ENCODE measurements at places on chromosomes 3 and 15.

- no peak overlapping the region for H3K27ac ChIP-seq
- no peaks in the 10 kb centered on the region for H3K27me3 ChIP-seq
- no peak overlapping the region for H3K4me3 ChIP-seq
- DNase-seq, result no peak
These were observed 123.3 kb upstream of the CTNNB1 start for GRCh38 chr3:41075975-41076374.

- H3K36me3 ChIP-seq, result no peaks in the 10 kb centered on the region
- H3K27ac ChIP-seq, result no peak overlapping the region
- DNase-seq, result no peak
- H3K4me1 ChIP-seq, result no peaks in the 10 kb centered on the region
These were observed 11.1 kb downstream of the SIAH2 start for GRCh38 chr3:150751781-150752263.

DNA sequence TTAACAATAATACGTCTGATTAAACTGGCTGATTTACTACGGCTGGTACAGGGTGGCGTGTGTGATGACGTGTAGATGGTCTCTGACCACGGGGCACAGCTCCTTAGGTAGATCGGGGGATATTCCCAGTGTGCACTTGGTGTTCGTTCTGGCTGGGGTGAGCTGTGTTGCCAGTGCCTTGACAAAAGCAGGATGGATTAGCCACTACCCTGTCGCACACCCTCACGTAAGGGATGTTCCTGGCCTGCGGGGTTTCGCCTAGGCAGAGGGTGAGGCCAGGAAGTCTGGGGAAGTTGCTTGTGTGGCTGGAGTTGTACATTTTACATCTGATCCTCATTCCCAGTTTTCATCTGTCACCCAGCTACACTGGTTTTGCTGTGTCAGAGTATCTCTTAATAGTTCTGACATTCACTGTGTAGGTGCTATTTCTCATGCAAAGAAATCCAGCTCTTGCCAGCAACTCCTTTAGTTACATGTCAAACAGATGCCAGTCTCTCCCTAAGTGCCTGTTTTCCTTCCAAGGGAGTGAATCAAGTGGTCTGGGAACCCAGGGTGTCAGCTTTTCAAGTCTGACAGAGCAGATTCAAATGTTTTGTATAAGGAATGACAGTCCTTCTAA lies 66.1 kb upstream of the CCR4 start:
- no peak for DNase-seq
- no peaks in the 10 kb centered on the region for H3K4me1 ChIP-seq
- H3K4me3 ChIP-seq, result no peak overlapping the region

- no peak overlapping the region for H3K4me3 ChIP-seq
- no peak for DNase-seq
- no peaks in the 10 kb centered on the region for H3K36me3 ChIP-seq
- no peaks in the 10 kb centered on the region for H3K4me1 ChIP-seq
- H3K27me3 ChIP-seq, result no peaks in the 10 kb centered on the region
- no peak overlapping the region for H3K27ac ChIP-seq
These were observed 15.4 kb downstream of the RASGRP1 start for GRCh38 chr15:38549222-38549621.

- H3K36me3 ChIP-seq, result no peaks in the 10 kb centered on the region
- no peaks in the 10 kb centered on the region for H3K27me3 ChIP-seq
- H3K4me3 ChIP-seq, result no peak overlapping the region
- no peaks in the 10 kb centered on the region for H3K4me1 ChIP-seq
These were observed 126.8 kb downstream of the FAM174B start for GRCh38 chr15:92528736-92529135.

DNA sequence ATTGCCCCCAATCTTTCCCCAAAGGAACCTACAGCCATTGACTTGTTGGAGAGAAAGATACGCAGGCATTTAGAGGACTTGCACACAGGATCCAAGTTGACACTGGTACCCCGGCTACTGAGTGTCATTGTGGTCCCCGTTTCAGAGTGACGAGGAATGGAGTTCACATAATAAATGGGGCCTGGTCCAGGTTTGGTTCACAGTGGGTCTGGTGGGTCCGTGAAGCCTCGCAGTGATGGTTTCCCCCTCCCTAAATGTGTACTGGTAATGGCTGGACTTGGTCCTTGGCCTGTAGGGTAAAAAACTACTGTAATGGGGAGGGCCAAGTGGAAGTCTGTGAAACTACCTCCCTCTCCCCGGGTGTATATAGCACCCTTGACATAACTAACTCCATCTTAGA lies 232.1 kb upstream of the LYSMD4 start:
- no peaks in the 10 kb centered on the region for H3K4me1 ChIP-seq
- no peak overlapping the region for H3K4me3 ChIP-seq
- no peaks in the 10 kb centered on the region for H3K36me3 ChIP-seq
- H3K27ac ChIP-seq, result no peak overlapping the region
- H3K27me3 ChIP-seq, result no peaks in the 10 kb centered on the region

DNA sequence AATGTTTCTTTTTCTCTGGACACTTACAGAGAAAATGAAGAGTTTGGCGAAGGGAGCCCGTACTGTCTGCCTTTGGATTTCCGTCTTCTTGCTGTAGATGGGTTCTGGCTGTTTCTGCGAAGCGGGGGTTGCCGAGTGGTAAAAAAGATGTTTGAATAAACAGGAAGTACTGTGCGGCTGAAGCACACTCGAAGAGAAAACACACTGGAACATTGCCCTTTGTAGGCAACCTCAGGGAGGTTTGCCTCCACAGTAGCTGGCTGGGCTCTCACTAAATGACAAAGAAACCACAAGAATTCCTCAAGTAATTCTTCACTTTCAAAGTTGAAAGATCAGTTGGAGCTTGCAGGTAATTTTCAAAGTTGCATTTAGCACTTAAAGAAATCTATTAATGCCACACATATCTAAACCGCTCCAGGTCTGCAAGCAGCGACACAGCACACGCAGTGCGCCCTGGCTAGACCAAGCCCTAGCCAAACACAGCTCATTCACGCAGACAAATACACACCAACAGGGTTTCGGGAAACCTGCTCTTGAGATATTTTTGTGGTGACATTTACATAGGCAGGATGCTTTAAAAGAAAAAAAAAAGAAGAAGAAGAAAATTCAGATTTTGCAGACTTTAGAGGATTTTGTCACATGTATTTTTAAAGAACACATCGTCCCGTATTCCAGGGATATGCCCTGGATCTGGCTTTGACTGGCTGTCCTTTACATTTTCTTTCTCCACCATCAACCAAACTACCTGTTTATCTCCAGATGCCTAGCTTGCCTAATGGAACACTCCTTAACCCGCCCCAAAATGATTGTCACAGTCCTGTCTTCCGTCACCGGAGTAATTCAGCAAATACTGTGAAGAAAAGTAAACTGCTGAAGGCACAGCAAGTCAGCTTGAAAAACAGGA lies 452.8 kb downstream of the FOXP1 start:
- H3K27me3 ChIP-seq, result no peaks in the 10 kb centered on the region
- peak overlapping the region; percentile 92 for H3K27ac ChIP-seq
- H3K36me3 ChIP-seq, result no peaks in the 10 kb centered on the region
- peak; percentile 72 for DNase-seq

- no peak overlapping the region for H3K27ac ChIP-seq
- no peaks in the 10 kb centered on the region for H3K36me3 ChIP-seq
- no peak overlapping the region for H3K4me3 ChIP-seq
- H3K4me1 ChIP-seq, result no peaks in the 10 kb centered on the region
- no peak for DNase-seq
These were observed 10.7 kb downstream of the CCDC32 start for GRCh38 chr15:40554161-40554525.

GRCh38 chr3:12624056-12624455 lies 39.9 kb downstream of the RAF1 start:
- H3K36me3 ChIP-seq, result no peaks in the 10 kb centered on the region
- H3K4me3 ChIP-seq, result no peak overlapping the region
- no peaks in the 10 kb centered on the region for H3K4me1 ChIP-seq
- no peaks in the 10 kb centered on the region for H3K27me3 ChIP-seq

DNA sequence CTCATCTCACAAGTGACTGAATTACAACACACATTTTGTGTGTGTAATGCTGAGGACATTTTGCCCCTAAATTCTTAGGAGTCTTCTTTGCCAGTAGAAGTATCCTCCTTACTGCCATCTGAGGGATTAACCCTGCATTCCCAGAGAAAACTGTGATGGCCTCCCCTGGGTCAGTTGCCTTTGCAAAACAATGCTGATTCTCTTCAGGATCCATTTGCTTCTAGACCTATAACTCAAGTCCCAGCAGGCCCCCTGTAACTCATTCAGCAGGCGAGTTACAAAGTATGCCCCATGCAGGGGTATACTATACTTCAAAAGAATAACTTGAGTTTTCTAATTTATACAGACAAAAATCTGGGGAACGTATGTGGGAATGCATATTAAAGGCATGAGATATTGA lies 6.6 kb upstream of the MCF2L2 start:
- no peak overlapping the region for H3K4me3 ChIP-seq
- no peaks in the 10 kb centered on the region for H3K27me3 ChIP-seq
- no peaks in the 10 kb centered on the region for H3K36me3 ChIP-seq

DNA sequence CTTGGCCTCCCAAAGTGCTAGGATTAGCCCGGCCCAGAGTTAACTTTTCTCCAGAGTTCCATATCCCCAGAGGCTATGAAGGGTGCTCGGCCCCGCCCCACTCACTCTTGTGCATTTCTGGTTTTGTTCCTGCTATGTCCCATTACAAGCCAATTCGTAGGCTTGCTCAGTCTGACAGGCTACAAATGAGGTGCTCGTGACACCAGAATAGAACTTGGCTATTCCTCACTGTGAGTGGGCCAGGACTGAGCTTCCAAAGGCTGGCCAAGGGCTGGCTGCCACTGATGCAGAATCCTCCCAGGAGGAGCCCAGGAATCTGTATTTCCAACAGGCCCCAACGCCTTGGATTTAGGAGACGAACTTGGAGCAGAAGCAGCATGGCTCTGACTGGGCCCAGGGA lies 282.7 kb upstream of the C2CD4B start:
- no peaks in the 10 kb centered on the region for H3K36me3 ChIP-seq
- DNase-seq, result no peak
- H3K4me1 ChIP-seq, result no peaks in the 10 kb centered on the region

DNA sequence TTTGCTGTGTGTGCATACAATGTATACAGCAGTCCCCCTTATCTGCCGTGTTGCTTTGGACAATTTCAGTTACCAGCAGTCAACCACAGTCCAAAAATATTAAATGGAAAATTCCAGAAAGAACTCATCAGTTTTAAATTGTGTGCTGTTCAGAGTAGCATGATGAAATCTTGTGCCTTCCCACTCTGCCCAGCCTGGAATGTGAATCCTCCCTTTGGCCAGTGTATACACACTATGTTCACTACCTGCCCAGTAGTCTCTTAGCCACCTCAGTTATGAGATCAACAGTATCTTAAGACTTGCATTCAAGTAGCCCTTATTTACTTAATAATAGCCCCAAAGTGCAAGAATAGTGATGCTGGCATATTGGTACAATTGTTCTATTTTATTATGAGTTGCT lies 133.6 kb upstream of the ABHD17C start:
- H3K4me3 ChIP-seq, result no peak overlapping the region
- no peak overlapping the region for H3K27ac ChIP-seq

DNA sequence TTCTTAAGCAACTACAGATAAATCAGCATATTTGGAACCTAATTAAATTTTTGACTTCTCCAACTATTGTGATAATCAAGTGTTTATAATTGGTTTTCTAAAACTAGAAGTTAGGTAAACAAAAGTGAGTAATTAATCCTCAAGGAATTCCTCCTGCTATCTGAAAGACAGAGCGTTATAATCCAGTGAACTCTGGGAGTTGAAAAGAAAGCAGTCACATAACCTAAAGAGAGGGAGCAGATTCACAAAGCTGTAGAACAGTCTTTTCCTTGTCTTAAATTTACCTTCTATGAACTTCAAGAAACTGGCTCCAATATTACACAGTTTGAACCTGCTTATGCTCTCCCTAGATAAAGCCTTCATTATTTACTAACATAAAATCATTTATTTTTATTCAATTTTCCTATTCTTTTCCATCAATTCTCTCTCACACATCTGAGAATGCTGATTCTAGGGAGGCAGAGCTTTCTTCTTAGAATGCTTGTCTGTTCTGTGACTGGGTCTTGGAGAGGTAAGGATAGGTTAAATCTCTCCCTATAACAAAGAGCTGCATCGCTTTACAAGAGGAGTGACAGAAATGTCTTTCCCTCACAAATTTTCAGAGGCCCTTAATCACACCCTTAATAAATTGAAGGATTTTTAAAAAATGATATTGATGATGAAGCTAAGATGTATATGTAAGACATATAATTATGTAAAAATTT lies 132.8 kb downstream of the TUSC7 start:
- DNase-seq, result no peak
- H3K4me1 ChIP-seq, result no peaks in the 10 kb centered on the region
- H3K27ac ChIP-seq, result no peak overlapping the region
- H3K4me3 ChIP-seq, result no peak overlapping the region
- no peaks in the 10 kb centered on the region for H3K36me3 ChIP-seq

DNA sequence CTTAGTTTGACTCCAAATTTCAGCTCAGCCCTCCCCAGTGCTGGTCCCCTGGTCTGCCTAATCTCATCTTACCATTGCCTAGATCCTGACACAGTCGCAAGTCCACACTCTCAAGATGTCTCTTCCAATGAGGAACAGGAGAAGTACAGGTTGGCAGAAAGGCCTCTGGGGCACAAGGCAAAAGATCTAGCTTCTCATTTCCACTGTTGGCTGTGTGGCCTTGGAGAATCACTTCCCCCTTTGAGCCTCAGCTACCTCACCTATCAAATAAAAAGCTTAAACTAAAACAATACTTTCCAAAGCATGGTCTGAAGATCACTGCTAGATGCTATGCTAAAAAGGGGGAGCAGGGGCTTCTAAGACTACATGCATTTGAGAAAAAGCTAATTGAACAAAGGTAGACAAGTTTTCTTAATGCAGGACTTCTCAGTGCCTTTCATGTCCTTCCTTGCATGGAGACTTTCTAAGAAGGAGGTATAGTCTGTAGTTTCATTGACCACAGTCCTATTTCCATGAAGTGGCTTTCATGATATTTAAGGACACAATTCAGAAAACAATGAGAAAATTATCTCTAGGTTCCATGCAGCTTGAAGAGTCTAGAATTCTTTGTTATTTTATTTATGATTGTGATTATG lies 118.0 kb upstream of the RAD18 start:
- H3K36me3 ChIP-seq, result no peaks in the 10 kb centered on the region
- no peak for DNase-seq
- no peak overlapping the region for H3K4me3 ChIP-seq

GRCh38 chr3:68620211-68620610 lies 312.1 kb downstream of the TAFA4 start:
- no peak for DNase-seq
- no peaks in the 10 kb centered on the region for H3K27me3 ChIP-seq
- H3K27ac ChIP-seq, result no peak overlapping the region
- no peaks in the 10 kb centered on the region for H3K4me1 ChIP-seq
- no peak overlapping the region for H3K4me3 ChIP-seq
